ENCODE measurements at places on chromosomes 6 and 20. TPM values are rescaled to one million over a fixed set of nuclear protein-coding genes. Genes with fewer than 3 reads are reported as not detected.

PRRT1 gene
- 0.35 TPM for total RNA-seq

DNA sequence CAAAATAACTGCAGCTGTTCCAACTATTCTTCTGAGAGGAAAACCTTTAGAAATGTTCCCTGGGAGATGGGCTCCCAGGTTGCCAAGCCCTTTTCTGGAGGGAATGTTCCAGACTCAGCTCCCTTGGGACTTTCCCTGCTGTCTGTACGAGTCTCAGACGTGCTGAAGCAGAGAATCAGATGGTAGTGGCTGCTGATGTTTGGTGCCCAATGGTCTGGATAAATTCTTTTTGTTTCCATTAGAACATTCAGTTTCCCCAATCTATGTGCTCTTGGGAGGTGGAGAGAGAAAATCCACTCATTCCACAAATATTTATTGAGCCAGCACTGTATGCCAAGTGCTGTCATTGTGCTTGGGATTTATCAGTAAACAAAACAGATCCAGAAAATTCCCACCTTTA is 40.0 kb downstream of the SNHG17 start:
- peaks cover 6% of the 10 kb centered on the region for H3K27me3 ChIP-seq
- H3K4me3 ChIP-seq, result no peak overlapping the region
- no peak overlapping the region for H3K27ac ChIP-seq
- no peaks in the 10 kb centered on the region for H3K4me1 ChIP-seq

GRCh38 chr20:50547964-50548363 is 37.8 kb downstream of the PTPN1 start:
- peak overlapping the region; percentile 49 for H3K4me3 ChIP-seq
- no peaks in the 10 kb centered on the region for H3K27me3 ChIP-seq
- peak overlapping the region; percentile 86 for H3K27ac ChIP-seq
- H3K4me1 ChIP-seq, result peaks cover 51% of the 10 kb centered on the region
- no peaks in the 10 kb centered on the region for H3K36me3 ChIP-seq

HLA-DMB gene
- total RNA-seq, result 23.3 TPM

DNA sequence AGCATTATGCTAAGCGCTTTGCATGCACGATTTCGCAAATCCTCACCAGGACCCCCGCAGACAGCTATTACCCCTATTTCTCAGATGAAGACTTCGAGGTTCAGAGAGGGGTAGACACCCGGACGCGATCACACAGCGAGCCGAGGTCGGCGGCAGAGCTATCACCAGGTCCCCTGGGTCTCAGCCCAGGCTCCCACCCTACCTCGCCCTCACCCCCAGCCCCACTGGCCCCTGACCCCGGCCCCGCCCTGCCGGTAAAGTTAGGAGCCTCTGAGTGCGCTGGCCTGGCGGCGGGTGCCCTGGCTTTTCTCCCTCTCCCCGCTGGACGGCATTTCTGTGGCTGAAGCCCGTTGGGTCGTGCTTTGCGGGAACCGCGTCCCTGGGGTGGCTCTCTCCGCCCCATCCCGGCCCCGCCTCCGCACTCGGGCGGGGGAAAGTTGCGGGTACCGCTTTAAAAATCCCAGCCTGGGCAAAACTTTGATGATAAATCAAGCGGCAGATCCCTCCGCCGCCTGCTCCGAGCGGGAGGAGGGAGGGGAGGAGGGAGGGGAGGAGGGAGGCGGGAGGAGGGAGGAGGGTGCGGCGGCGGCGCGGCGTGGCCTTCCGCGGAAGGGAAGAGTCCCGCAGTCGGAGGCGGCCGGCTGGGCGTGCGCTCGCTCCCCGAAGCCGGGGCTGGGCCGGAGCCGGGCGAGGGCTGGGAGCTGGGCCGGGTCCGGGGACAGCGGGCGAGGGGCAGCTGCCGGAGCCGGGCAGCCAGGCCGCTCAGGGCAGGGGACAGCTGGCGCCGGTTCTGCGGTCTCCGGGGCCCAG is at the start of gene VSTM2L:
TSS of gene VSTM2L (plus strand) at position 624 of the 810 bp plus-strand sequence. CDS start 224 bp downstream, outside the sequence.
- DNase-seq, result no peak
- H3K27me3 ChIP-seq, result peaks cover 79% of the 10 kb centered on the region
- H3K4me1 ChIP-seq, result peaks cover 7% of the 10 kb centered on the region
- H3K4me3 ChIP-seq, result peak within 1 kb of the TSS; percentile 82
- peaks cover 7% of the 10 kb centered on the region for H3K36me3 ChIP-seq

ANGPT4 gene
- total RNA-seq, result not detected

- H3K27ac ChIP-seq, result no peak overlapping the region
- H3K4me3 ChIP-seq, result no peak overlapping the region
- H3K27me3 ChIP-seq, result peaks cover 58% of the 10 kb centered on the region
- H3K4me1 ChIP-seq, result no peaks in the 10 kb centered on the region
- no peaks in the 10 kb centered on the region for H3K36me3 ChIP-seq
These were observed 259.3 kb downstream of the ERMARD start for GRCh38 chr6:170010665-170011203.

UNC5CL gene
- 4.2 TPM for total RNA-seq

SMIM8 gene
- total RNA-seq, result 5.8 TPM

- H3K27me3 ChIP-seq, result peaks cover 21% of the 10 kb centered on the region
- H3K27ac ChIP-seq, result no peak overlapping the region
- H3K4me3 ChIP-seq, result no peak overlapping the region
- DNase-seq, result no peak
- peaks cover 14% of the 10 kb centered on the region for H3K4me1 ChIP-seq
- no peaks in the 10 kb centered on the region for H3K36me3 ChIP-seq
These were observed 3.2 kb downstream of the RAB44 start for GRCh38 chr6:36700831-36701230.

- H3K27me3 ChIP-seq, result no peaks in the 10 kb centered on the region
- no peak for DNase-seq
- peaks cover 14% of the 10 kb centered on the region for H3K4me1 ChIP-seq
- H3K36me3 ChIP-seq, result no peaks in the 10 kb centered on the region
- H3K4me3 ChIP-seq, result no peak overlapping the region
These were observed 3.9 kb downstream of the SDC4 start for GRCh38 chr20:45344168-45344860.

GRCh38 chr20:16904751-16905150 is 156.6 kb downstream of the OTOR start:
- no peaks in the 10 kb centered on the region for H3K4me1 ChIP-seq
- H3K36me3 ChIP-seq, result no peaks in the 10 kb centered on the region
- DNase-seq, result no peak
